ENCODE measurements at places on chromosomes 5 and 9.

DNA sequence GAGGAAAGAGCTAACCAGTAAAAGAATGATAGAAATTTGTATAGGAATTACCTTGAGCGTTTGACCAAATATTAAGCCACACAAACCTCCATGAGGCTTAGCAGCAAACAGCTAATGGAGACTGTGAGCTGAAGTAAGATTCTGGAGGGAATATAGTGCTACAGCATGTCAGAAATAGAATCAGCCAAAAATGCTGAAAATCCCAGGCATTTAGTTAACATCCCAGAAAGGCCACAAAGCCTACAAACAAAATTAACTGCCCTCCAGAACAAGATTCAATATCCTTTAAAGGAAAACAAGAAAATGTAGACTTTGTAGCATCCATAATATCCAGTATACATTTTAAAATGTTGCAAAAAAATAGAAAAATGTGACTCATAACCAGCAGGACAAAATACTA, 257.8 kb upstream of the TUSC1 start:
- no peak for DNase-seq

- DNase-seq, result no peak
Measured at GRCh38 chr5:67693956-67694809, 497.6 kb upstream of the CD180 start.

DNA sequence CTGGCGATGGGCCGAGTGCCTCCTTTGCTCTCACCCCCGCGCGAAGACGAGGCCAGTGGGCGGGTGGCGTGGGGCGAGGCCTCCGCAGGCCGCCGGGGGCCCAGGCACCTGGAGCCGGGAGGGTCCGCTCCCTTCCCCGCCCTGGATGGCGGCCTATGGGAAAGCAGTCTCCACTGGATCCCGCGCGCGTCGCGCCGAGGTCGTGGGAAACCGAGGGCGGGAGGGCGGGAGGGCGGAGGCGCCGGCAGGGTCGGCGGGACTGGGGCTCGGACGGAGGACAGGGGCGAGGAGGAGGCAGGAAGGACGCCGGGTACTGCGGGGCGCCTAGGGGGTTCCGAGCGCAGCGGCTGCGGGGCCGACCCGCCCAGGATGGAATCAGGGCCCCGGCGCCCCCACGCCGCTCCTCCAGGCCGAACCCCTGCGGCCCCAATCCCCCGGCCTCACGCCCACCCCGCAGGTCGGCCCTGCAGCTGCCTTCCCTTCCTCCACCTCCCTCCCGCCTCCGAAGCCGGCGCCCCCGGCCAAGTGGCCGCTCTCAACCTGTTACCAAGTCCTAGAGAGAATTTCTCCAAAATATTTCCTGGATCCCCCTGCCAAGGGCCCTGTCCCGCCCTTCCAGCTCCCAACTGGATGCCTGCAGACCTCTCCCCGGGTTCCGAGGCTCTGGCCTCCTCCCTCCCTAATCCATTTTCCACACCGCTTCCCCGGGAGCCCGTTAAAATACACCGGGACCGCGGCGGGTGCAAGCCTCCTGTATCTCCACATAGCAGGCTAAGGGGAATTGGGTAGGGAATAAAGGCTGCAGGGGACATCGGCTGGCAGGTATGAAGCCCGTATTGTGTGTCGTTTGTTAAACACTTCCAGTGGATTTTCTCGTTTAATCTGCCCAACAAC, 146.3 kb downstream of the ERCC6L2 start:
- DNase-seq, result no peak

DNA sequence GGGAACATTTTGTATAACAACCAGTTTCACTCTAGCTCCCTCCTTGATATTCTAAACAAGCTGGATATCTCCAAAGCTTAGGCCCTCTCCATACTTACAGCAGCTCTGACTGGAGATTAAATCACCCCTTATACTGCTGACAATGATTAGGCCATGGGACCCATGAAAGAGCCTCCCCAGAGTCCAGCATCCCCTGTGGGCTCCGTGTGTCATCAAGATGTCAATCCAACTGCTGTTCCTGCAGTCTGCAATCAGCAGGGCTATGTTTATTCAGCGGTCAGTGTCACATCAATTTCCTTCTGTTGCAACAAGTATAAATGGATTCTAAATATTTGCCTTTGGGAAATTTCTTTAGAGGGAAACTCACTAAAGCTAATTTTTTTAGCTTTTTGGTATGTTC, 26.6 kb downstream of the PCDHAC2 start:
- DNase-seq, result no peak
